ENCODE measurements at places on chromosomes 5 and 9.

DNA sequence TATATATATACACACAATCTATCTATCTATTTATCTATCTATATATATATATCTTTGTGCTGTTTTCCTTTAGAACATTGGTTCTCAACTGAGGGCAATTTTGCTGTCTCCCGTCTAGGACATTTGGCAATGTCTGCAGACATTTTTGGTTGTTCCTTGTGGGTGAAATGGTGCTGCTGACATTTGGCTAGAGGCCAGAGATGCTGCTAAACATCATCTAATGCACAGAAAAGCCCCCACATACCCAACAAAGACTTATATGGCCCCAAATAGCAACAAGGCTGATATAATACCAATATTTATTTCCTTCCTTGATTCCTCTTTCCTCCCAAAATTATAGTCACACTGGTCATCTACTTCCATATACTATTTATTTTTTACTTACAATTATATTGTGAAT is 197.5 kb downstream of the TRPM3 start:
- no peak for DNase-seq

DNA sequence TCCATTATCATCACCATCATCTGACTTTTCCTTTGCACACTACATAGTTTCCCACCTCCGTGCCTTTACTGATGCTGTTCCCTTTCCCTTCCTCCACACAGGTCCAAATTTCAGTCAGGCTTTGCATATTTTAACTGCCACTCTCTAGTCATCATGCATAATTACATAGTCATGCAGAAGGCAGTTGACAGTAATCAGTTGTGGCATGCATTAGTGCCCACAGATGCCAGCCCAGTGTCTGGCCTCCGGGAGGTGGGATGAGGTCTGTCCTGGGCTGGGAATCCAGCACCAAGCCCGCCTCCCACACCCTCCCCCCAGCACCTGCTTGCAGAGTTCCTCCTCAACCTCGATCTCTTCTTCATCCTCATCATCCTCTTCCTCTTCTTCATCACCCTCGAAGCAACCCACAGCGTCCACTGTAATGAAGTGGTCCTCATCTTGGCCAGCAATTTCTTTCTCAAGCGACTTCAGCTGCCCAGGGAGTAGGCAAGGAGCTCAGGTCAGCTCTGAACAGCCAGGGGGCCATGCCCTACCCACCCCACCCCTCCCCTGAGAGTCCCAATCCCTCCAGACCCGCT is 8.8 kb downstream of the BBLN start:
- DNase-seq: no peak

GRCh38 chr5:155150012-155150411 is 136.5 kb downstream of the KIF4B start:
- no peak for DNase-seq

- no peak for DNase-seq
Measured at GRCh38 chr5:32017692-32018367, 156.3 kb downstream of the GOLPH3 start.

DNA sequence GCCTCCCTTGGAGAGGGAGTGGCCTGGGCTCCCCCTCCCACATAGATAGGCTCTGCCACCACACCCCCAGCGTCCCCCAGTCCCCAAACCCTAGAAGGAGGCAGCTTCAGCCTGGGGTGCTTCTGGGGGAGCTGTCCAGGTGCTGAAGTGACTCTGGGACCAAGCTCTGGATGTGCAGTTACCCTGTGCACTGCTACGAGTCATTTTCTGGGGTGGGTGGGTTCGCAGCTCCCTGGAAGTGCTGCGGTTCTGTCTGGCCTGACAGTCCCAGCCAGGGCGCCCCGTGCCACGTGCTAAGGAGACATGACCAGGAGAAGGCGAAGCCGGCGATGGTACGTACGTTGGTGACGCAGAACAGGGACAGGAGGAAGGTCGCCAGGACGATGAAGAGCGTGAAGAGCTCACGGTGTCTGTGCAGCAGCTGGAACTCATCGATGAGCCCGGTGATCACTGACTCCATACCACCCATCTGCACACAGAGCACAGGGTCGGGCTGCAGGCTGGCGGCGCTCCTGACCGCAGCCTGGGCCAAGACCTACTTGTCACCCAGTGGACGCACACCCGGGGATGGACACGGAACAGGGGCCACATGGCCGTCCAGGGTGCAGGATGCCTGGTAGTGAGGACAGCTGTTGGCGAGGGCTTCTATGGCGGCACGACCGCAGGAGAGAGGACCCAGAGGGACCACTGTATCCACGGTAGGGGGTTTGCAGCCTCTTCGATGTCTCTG is 35.7 kb downstream of the SLC6A3 start:
- DNase-seq: no peak

GRCh38 chr9:79383096-79383495 is 188.7 kb upstream of the TLE4 start:
- DNase-seq: no peak

DNA sequence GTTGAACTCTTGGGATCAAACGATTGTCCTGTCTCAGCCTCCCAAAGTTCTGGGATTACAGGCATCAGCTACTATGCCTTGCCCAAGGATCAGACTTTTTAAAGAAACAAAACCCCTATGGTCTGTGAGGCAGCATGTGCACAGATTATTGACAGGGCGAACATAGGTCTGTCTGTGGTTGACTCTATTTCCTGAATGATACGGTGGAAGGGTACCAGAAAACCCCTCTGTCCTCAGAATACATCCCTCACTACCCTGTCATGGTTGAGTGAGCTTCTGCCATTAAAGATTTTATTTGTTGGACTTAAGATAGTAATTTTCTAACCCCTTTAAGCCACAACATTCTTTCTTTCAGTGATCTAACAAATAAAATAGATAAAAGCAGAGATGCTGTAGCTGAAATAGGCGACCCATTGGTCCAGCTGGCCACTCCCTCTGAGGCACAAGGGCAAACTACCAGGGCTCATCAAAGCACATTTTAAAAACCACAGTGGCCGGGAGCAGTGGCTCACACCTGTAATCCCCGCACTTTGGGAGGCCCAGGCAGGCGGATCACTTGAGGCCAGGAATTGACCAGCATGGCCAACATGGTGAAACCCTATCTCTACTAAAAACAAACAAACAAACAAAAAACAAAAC is 84.9 kb upstream of the ANKRD55 start:
- no peak for DNase-seq

DNA sequence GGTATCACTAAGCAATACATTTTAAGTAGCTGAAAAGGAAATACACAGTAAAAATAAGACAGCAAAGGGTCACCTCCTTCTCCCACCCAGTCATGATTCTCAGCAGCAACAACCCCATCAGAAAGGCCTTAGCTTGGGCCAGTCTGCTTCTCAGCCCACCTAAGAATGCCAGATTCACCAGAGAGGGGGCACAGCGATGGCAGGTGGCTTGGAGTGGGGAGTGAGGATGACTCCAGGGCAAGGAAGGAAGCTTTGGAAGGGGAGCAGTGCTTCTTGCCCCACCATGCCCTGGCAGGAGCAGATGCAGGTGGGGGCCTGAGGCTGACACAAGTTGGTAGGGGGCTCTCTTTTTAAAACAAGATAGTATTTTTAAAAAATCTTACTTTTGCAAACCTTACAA is 51.4 kb downstream of the ABCA1 start:
- no peak for DNase-seq

- no peak for DNase-seq
Measured at GRCh38 chr9:13491493-13492424, 212.3 kb upstream of the MPDZ start.

GRCh38 chr9:127450243-127450760 is 904 bp downstream of the RPL12 start:
- no peak for DNase-seq
